ENCODE measurements at places on chromosomes 7 and 10.

GRCh38 chr10:99593312-99593711, 26.9 kb downstream of the SLC25A28 start:
- no peak for DNase-seq

DNA sequence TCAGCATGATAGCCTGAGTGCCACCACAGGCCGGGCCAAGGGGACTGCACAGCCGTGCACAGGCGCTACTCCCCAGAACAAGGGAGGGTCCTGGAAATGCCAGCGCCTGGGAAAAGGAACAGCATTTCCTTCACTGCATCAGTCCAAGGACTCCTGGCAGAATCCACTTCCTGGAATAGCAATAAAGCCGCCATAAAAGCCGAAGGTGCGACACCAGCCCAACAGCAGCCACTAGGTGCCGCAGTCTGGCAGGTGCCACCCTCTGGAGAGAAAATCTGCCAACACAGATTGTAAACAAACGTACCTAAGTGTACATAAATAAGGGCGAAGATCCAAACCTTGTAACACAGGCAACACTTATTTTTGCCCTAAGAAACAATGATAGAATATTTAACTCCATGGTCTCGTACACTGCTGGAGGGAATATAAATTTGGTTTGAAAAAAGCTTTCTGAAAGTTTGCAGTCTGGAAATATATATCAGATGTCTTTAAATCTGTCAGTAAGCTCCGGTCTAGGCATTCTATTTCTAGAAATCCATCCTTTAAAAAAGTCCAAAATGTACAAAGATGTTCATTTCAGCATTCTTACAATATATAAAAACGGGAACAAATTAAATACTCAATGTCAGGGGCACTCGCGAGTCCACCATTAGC, 22.2 kb downstream of the VOPP1 start:
- no peak for DNase-seq

DNA sequence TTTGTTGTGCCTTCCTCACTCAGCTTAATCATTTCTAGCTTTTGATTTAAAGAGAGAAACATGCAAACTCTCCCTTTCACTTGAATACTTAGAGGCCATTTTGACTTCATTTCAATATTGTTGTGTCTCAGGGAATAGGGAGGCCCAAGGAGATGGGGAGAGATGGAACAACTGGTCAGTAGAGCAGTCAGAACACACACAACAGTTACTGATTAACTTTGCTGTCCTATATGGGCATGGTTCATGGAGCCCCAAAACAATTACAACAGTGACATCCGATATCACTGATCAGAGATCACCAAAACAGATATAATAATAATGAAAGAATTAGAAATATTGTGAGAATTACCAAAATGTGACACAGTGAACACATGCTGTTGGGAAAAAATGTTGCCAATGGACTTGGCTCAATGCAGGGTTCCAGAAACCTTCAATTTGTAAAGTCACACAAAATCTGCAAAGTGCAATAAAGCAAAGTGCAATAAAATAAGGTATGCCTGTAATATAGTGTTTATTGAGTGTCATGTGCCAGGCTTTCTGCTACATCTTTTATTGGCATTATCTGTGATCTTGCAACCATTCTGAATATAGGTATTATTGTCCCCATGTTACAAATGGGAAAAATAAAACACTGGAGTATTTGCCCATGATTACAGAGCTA, 38.2 kb downstream of the CCDC71L start:
- no peak for DNase-seq

GRCh38 chr10:14859775-14860174, 18.9 kb upstream of the SUV39H2 start:
- DNase-seq: no peak

DNA sequence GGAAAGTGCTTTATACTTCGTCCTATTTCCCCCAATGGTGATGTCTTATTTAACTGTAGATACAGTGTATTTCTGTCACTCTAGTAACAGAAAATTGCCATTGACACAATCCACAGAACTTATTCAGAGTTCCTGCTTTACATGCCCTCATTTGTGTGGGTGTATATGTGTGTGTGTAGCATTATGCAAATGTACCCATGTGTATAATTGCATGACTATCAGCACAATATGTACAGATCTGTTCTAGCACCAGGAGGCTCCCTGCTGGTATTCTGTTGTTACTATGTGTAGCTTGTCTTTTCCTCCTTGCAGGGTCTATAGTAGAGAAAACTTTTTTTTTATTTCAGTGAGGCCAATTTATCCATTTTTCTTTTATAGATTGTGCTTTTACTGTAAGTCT, 16.5 kb downstream of the CYP3A43 start:
- DNase-seq: no peak
